Liver (tissue), 10 donors: ENCODE measurements at places on chromosomes 7 and 10. TPM values are rescaled to one million over a fixed set of nuclear protein-coding genes. Genes with fewer than 3 reads are reported as not detected.
A peak's percentile ranks its signal among the peaks of the same experiment; 100 is the strongest.

GRCh38 chr7:45073031-45073785 is 15.6 kb downstream of the NACAD start:
- H3K4me3 ChIP-seq = no peak overlapping the region
- DNase-seq = no peak
- H3K27me3 ChIP-seq = no peaks in the 10 kb centered on the region

- H3K4me1 ChIP-seq = no peaks in the 10 kb centered on the region
- no peak for DNase-seq
- H3K36me3 ChIP-seq = no peaks in the 10 kb centered on the region
- no peak overlapping the region for H3K27ac ChIP-seq
- peaks cover 2% of the 10 kb centered on the region for H3K27me3 ChIP-seq
Measured at GRCh38 chr7:94294471-94295131, 100.1 kb upstream of the COL1A2 start.

- no peak overlapping the region for H3K4me3 ChIP-seq
- no peaks in the 10 kb centered on the region for H3K36me3 ChIP-seq
- no peak overlapping the region for H3K27ac ChIP-seq
- H3K27me3 ChIP-seq = no peaks in the 10 kb centered on the region
- no peak for DNase-seq
Measured at GRCh38 chr10:132440791-132441565, 44.0 kb downstream of the PWWP2B start.

DNA sequence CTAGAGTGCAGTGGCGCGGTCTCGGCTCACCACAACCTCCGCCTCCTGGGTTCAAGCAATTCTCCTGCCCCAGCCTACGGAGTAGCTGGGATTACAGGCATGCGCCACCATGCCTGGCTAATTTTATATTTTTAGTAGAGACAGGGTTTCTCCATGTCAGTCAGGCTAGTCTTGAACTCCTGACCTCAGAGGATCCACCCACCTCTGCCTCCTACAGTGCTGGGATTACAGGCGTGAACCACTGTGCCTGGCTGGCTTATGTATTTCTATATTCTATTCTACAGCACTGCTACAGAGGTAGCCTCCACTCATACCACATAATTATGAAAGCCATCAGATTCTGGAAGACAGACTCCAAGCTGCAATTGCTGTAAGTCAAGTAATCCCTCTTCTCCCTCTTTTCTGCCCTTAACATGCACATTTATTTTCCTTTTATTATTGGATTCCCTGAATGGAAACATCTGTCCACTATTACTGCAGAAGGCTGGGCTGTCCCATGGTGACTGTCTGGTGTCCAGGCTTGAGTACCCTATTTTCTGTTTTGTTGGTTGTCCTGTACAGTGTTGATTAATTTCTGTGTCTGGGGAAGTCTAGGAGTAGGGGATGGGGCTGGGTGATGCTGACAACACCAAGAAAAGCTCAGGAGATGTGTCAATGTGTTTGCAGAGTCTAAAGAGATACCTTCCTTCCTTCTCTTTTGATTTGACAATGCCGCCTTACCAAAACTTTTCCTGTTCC is 5.8 kb upstream of the ZNF487 start:
- no peaks in the 10 kb centered on the region for H3K36me3 ChIP-seq
- H3K4me3 ChIP-seq = no peak overlapping the region
- DNase-seq = no peak
- no peaks in the 10 kb centered on the region for H3K4me1 ChIP-seq
- no peaks in the 10 kb centered on the region for H3K27me3 ChIP-seq

- H3K27me3 ChIP-seq = no peaks in the 10 kb centered on the region
- H3K27ac ChIP-seq = peak overlapping the region; percentile 97
- peak overlapping the region; percentile 93 for H3K4me3 ChIP-seq
- DNase-seq = no peak
- H3K4me1 ChIP-seq = peaks cover 16% of the 10 kb centered on the region
Measured at GRCh38 chr7:92133133-92133736, 1.0 kb downstream of the CYP51A1 start.

- H3K4me1 ChIP-seq = peaks cover 38% of the 10 kb centered on the region
- H3K36me3 ChIP-seq = no peaks in the 10 kb centered on the region
- no peak for DNase-seq
- no peak overlapping the region for H3K4me3 ChIP-seq
- H3K27me3 ChIP-seq = no peaks in the 10 kb centered on the region
Measured at GRCh38 chr7:115679976-115680375, 350.6 kb downstream of the TFEC start.

The SLC18A3 gene
- not detected for total RNA-seq

GRCh38 chr10:1652151-1652550 is 85.2 kb downstream of the ADARB2 start:
- no peaks in the 10 kb centered on the region for H3K36me3 ChIP-seq
- DNase-seq = no peak
- H3K4me3 ChIP-seq = no peak overlapping the region
- H3K27ac ChIP-seq = no peak overlapping the region

The TRIM56 gene
- total RNA-seq = 9.2 TPM

DNA sequence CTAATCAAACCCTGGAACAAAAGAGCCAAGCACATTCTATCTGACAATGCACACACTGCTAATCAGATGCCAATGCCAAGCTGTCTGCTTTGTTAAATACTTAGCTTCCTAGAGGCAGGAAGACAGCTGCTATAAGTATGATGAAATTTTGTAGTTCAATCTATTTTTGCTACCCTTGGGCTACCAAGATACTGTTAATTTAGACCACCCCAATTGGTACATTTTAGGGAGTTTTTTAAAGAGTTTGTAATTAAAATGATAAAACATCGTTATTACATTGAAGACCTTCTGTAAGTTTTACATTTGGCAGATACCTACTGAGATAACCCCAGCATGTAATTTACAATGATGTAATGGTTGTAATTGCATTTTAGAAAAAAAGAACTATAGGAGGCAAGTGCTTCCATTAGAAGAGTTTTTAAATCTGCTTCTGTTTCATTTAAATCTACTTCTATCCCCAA is 268.5 kb downstream of the ADK start:
- H3K36me3 ChIP-seq = no peaks in the 10 kb centered on the region
- H3K27me3 ChIP-seq = no peaks in the 10 kb centered on the region
- peaks cover 4% of the 10 kb centered on the region for H3K4me1 ChIP-seq
- no peak for DNase-seq
- H3K27ac ChIP-seq = no peak overlapping the region

The C10orf105 gene
- under 0.01 TPM for total RNA-seq

GRCh38 chr7:25263337-25263736 is 35.1 kb upstream of the NPVF start:
- no peaks in the 10 kb centered on the region for H3K36me3 ChIP-seq
- no peak overlapping the region for H3K27ac ChIP-seq
- H3K4me3 ChIP-seq = no peak overlapping the region
- no peaks in the 10 kb centered on the region for H3K4me1 ChIP-seq
- DNase-seq = no peak
- H3K27me3 ChIP-seq = no peaks in the 10 kb centered on the region

The CDK1 gene
- total RNA-seq = 0.08 TPM

DNA sequence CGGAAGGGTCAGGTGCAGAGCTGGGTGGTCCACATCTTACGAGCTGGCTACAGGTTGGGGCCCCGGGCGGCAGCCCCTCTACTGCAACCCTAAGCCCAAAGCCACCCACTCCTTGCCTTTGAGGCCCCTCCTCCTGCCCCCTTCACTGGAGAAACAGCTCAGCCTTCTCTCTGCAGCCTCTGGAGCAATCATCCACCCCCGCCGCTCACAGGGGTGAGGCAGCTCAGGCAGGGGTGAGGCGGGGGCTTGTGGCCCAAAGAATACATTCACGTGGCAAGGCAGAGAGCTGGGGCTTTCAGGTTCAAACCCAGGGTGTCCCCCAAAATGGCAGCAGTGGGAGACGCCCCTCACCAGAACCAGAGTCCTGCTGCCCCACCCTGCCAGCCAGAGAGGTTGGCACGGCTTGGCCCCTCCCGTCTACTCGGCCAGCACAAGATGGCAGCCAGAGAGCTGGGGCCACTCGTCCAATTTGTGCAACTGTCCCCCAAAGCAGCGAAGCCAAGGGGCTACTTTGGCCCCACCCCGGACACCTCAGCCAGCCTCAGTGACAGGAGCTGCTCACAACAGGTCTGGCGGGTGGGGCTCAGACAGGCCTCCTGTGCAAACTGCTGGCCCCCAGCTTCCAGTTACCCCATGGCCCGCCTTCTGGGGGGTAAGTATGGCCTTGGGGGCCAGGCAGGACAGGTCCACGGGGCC is 7.2 kb downstream of the GNB2 start:
- DNase-seq = no peak
- peaks cover 5% of the 10 kb centered on the region for H3K4me1 ChIP-seq
- no peaks in the 10 kb centered on the region for H3K27me3 ChIP-seq
- no peak overlapping the region for H3K27ac ChIP-seq
- no peak overlapping the region for H3K4me3 ChIP-seq
- H3K36me3 ChIP-seq = peaks cover 29% of the 10 kb centered on the region

The ENKUR gene
- 0.08 TPM for total RNA-seq

The PPP3CB gene
- 15.6 TPM for total RNA-seq

- H3K27me3 ChIP-seq = peaks cover 3% of the 10 kb centered on the region
- no peaks in the 10 kb centered on the region for H3K36me3 ChIP-seq
- H3K4me3 ChIP-seq = no peak overlapping the region
- H3K27ac ChIP-seq = no peak overlapping the region
Measured at GRCh38 chr7:138838166-138838565, 40.2 kb upstream of the ATP6V0A4 start.

DNA sequence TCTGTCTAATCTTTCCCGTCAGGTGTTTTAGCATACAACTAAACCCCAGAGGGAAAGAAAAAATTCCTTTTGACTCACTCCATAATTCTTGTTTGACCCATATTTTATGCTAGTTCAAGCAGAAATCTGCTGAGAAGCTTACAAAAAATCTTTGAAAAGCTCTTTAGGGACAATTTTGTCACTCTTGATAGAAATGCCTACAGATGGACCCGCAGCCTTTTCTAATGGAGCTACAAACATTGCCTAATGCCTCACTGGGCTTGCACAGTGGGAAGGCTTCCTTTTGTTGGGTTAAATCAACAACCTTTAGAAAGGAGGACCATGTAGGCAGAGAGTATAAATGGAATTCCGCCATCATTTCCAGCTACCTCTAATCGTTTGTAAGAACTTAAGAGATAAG is 344.5 kb downstream of the PCLO start:
- H3K4me3 ChIP-seq = no peak overlapping the region
- DNase-seq = no peak
- no peaks in the 10 kb centered on the region for H3K36me3 ChIP-seq
- no peaks in the 10 kb centered on the region for H3K4me1 ChIP-seq

DNA sequence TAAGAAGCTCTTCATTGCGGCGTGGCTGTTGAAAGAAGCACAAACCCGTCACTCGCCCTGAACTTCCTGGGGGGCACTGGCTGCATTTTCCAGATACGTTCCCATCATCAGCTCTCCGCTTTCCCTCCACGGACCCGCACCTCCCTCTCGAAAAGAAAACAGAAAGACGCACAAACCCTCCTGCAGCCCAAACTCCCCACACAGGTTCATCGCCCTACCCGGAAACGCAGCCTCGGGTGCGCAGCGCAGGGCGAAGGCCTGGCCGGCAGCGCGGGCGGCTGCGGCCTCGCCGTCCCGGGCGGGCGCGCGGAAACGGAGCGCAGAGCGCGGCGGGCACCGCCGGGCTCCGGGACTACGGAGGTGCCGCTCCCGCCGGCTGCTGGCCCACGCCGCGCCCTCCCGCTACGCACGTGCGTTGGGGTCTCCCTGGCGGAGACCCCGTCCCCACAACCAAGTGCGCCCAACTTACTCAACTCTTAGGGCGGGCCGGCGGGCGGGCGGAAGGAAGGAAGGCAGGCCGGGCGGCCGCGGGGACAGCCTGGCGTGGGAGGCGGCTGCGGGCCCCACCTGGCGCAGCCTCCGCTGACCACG is 822 bp downstream of the ZNF800 start:
- H3K36me3 ChIP-seq = no peaks in the 10 kb centered on the region
- peak overlapping the region; percentile 91 for H3K4me3 ChIP-seq
- peak; percentile 74 for DNase-seq
- H3K4me1 ChIP-seq = peaks cover 9% of the 10 kb centered on the region

DNA sequence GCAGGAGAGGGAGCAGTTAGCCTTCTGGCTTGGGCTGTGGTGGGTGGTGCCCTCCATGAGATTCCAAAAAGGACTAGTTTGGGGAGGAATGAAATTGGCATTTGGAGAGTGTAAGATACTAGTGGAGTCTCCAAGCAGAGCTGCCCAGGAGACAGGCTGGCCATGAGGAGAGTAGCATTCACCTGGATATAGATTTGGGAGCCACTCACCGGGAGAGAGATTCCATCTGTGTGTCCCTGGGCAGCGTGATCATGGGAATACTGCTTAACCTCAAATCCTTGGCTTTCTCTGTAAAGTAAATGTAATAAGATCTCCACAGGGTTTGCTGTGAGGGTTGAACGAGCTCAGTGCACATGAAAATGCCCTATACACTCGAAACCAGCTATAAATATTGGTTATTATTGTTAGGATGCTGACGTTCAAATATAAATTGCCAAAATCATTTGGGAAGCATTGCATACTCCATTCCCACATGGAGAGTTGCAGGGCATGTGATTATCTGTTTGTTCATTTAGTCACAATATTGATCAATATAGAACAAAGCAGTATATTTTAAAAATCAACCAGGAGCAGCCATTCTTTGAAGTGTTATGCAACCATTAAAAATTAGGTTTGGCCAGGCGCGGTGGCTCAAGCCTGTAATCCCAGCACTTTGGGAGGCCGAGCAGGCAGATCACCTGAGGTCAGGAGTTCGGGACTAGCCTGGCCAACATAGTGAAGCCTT is 143.7 kb downstream of the CUX1 start:
- peak overlapping the region; percentile 2 for H3K27ac ChIP-seq
- no peak overlapping the region for H3K4me3 ChIP-seq
- H3K36me3 ChIP-seq = no peaks in the 10 kb centered on the region
- H3K4me1 ChIP-seq = no peaks in the 10 kb centered on the region
- H3K27me3 ChIP-seq = no peaks in the 10 kb centered on the region

DNA sequence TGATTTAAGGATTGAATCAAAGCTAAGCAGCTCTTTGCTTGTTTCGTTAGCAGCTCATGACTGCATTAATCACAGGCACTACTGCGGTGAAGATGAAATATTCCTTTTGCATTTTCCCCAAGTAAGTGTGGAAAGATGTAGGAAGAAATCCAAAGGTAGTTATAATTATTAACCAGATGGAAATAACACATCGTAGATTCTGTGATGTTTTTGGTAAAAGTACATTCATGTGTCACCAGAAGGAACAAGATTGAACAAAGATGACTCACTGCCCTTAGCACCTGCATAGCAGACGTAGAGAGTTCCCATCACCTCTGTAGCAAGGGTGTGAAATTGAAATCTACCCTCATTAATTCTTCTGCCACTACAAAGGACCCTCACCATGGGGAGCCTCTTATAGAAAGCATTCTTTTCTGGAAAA is 37.1 kb downstream of the SMURF1 start:
- DNase-seq = no peak
- no peaks in the 10 kb centered on the region for H3K27me3 ChIP-seq
- no peak overlapping the region for H3K27ac ChIP-seq

GRCh38 chr10:32104181-32104580 is 48.0 kb upstream of the KIF5B start:
- no peak for DNase-seq
- H3K27me3 ChIP-seq = no peaks in the 10 kb centered on the region
- H3K4me3 ChIP-seq = no peak overlapping the region
- no peaks in the 10 kb centered on the region for H3K36me3 ChIP-seq
